ENCODE measurements at places on chromosomes 1 and 21. TPM values are rescaled to one million over a fixed set of nuclear protein-coding genes. Genes with fewer than 3 reads are reported as not detected.

Gene PLA2G2F
- total RNA-seq: not detected

Gene GORAB
- total RNA-seq: 4.9 TPM

Gene PLK3
- 107 TPM for total RNA-seq

Gene TMPRSS3
- not detected for total RNA-seq

Gene RRP1
- total RNA-seq: 52.0 TPM

GRCh38 chr1:899636-900317 is 23.9 kb upstream of the SAMD11 start:
- no peak overlapping the region for H3K4me3 ChIP-seq
- no peaks in the 10 kb centered on the region for H3K27me3 ChIP-seq
- H3K27ac ChIP-seq: no peak overlapping the region
- no peaks in the 10 kb centered on the region for H3K4me1 ChIP-seq
- no peaks in the 10 kb centered on the region for H3K36me3 ChIP-seq
- peak; percentile 6 for DNase-seq

GRCh38 chr1:116881879-116882520 is 27.7 kb upstream of the PTGFRN start:
- H3K4me3 ChIP-seq: no peak overlapping the region
- H3K27ac ChIP-seq: no peak overlapping the region
- H3K36me3 ChIP-seq: no peaks in the 10 kb centered on the region
- peaks cover 26% of the 10 kb centered on the region for H3K4me1 ChIP-seq

GRCh38 chr1:199734186-199734585 is 293.3 kb upstream of the NR5A2 start:
- no peak for DNase-seq
- no peaks in the 10 kb centered on the region for H3K27me3 ChIP-seq
- H3K4me1 ChIP-seq: no peaks in the 10 kb centered on the region
- no peak overlapping the region for H3K27ac ChIP-seq

DNA sequence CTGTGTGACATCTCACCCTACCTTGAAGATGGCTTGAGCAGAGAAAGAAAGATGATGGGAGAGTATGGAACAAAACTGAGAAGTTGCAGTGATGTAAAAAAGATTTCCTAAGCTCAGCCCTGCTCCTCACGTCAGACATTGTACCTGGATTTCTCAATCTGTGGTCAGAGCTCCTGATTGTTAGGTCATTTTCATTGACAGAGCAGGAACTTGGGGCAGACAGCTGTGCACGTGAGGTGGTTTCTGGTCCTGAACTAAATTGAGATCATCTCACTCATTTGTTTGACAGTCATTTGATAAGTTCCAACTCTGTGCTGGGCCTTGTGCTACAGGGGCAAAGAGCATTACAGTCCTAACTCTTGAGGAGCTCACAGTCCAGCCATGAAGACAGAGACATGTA is 10.2 kb downstream of the TRAF3IP3 start:
- H3K36me3 ChIP-seq: no peaks in the 10 kb centered on the region
- peaks cover 6% of the 10 kb centered on the region for H3K4me1 ChIP-seq
- no peak for DNase-seq
- no peaks in the 10 kb centered on the region for H3K27me3 ChIP-seq

DNA sequence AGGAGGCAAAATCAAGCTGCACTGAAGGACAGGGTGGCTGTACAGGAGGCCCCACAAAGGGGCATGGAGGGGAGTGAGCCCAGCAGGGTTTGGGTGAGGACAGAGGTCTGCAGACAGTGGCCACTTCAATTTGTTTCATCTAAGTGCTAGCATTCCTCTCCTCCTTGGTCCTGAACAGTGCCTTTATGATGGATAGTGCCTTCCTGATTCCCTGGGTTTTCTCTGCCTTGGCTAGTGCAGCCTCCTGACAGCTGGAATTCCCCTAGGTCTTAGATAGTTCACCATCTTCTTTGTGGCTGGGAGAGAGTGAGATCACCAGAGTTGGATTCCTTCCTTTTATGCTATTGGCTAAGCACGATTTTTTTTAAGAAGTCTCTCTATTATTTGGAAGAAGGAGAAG is 3.8 kb upstream of the HPCAL4 start:
- H3K27me3 ChIP-seq: peaks cover 8% of the 10 kb centered on the region
- H3K36me3 ChIP-seq: no peaks in the 10 kb centered on the region
- DNase-seq: no peak
- H3K4me1 ChIP-seq: peaks cover 4% of the 10 kb centered on the region

DNA sequence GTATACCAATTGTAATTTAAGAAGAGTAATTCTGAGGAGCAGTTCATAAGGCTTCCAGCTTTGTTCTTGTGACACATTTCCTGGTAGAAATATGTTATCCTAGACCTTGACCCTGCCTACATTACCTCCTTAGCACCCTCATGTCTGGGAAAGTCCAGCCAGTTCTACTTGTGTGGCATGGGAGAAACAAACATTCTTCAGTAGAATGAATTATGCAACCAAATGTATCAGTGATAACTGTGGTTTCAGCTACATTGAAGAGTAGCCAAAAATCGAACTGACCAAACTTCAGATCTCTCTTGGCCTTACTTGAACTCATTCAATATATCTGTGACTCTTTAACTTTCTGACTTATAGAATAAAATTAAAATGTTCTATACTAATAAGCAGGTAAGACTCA is 308.1 kb upstream of the LYPLAL1 start:
- no peaks in the 10 kb centered on the region for H3K4me1 ChIP-seq
- no peaks in the 10 kb centered on the region for H3K27me3 ChIP-seq
- no peak overlapping the region for H3K27ac ChIP-seq
- no peak for DNase-seq
- no peaks in the 10 kb centered on the region for H3K36me3 ChIP-seq
- no peak overlapping the region for H3K4me3 ChIP-seq

DNA sequence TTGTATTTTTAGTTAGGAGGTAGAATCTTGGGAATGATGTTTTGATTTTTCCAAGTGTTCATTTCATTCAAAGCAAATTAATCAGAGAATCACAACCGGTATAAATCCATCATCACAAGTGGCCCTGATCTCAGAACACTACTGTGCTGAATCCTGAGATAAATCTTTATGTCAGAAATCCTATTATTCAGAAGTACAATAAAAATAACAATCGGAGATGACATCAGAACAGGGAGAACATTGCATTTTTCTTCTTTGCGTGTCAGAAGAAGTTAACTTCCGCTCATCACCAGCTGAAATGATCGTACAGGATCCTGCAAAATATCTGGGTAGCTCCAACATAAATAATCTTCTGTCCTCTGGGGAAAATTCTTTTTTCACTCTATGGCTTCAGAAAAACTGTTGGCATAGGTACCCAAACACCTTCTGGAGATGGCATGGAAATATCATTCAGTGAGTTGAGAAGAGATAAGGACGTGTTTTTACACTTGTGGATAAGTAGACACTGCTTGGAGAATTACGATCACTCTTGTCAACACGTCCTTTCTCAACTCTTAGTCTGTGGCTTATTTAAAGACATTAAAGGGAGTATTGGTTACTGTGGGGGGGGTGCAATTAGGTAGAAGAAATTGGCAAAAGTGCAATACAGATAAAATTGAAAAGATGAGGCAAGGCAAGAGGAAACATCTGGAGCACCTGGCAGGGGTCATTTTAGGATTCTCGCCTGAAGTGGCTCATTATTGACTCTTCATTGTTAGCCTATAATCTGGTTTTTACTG is 46.9 kb upstream of the SMYD2 start:
- no peak overlapping the region for H3K4me3 ChIP-seq
- H3K4me1 ChIP-seq: no peaks in the 10 kb centered on the region
- H3K27ac ChIP-seq: no peak overlapping the region
- DNase-seq: no peak

Gene TM2D1
- total RNA-seq: 43.2 TPM

GRCh38 chr21:15309022-15309590 is 244.3 kb upstream of the NRIP1 start:
- H3K27ac ChIP-seq: no peak overlapping the region
- no peak for DNase-seq
- no peaks in the 10 kb centered on the region for H3K27me3 ChIP-seq
- H3K4me3 ChIP-seq: no peak overlapping the region
- no peaks in the 10 kb centered on the region for H3K36me3 ChIP-seq

Gene GJB5
- not detected for total RNA-seq

Gene FNDC10
- 1.8 TPM for total RNA-seq

Gene ST6GALNAC5
- total RNA-seq: 32.9 TPM

Measured in ascending aorta (tissue), 2 donors.